ENCODE measurements at places on chromosomes 13 and 19.
A peak's percentile ranks its signal among the peaks of the same experiment; 100 is the strongest.

DNA sequence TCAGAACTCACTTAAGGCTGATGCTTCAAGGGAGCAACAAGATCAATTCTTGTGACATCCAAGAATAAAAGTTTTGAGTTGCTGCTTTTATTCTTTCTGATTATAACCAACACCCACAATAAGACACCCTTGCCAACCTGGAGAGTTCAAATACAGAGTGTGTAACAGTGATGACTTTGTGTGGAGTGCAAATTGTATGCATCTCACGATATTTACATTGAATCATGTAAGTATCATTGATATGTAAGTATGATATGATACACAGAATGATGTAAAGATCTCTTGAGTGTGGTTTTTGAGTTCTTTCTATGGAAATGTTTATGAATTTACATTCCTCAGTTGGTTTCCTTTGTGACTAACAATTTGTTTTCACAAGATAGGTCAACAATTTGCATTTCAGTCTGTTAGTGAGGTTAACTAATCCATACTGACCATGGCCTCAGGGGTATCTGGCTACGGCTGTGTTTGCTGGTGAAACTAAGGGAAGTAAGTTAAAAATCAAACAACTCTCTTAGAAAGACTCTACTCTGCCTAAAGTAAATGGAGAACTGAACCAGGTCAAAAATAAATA lies 12.4 kb downstream of the LHFPL6 start:
- DNase-seq: no peak

DNA sequence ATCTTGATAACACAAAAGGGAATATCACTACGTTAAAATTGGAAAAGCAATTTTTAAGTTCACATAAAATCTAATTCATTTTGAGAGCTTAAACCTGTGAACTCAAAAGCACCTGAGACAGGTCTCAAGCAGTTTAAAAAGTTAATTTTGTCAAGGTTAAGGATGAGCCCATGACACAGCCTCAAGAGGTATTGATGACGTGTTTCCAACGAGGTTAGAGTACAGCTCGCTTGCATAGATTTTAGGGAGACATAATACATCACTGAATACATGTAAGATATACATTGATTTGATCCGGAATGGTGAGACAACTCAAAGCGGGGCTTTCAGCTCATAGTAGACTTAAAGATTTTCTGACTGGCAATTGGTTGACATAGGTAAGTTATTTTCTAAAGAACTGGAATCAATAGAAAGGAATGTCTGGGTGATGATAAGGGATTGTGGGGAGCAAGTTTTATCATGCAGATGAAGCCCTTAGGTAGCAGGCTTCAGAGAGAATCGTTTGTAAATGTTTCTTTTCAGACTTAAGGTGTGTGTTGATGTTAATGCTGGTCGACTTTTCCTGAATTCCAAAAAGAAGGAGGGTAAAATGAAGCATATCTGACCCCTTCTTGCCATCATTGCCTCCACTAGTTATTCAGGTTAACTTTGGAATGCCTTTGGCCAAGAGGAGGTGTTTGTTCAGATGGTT lies 2890.6 kb downstream of the PCDH9 start:
- no peak for DNase-seq

- DNase-seq: no peak
Measured at GRCh38 chr19:4134351-4134750, 10.4 kb upstream of the MAP2K2 start.

DNA sequence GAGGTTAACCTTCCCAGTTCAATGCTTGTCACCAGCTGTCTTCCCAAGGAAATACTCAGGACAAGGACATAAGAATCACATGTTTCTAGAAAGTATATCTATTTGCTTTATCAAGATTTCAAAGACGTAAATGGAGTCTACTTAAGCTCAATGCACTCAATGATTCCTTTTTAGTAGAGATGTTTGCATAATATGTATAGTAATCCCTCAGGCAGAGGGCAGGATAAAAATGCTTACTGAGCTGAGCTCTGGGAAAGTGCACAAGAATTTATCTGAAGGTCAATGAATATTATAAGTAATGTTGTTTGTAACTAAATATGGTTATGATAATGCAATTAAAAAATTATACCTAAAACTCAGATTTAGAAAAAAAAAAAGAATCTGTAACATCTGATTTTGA lies 1309.4 kb upstream of the SLC10A2 start:
- DNase-seq: no peak

DNA sequence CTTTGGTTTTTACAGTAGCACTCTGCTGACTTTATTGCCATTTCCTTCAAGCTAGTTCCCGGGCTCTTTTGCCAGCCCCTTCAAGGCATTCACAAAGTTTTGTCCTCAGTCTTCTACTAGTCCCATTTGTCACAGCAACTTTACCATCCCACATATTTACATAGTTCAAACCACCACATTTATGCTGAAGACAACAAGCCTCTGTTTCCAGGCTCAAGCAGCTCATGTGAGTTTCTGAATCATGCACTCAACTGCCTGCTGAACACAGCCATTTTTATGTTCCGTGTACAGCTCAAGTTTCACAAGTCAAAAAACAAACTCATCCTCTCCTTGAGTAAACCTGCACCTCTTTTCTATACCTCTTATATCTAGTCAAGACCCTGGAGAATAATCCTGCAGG lies 977.0 kb upstream of the SLC10A2 start:
- no peak for DNase-seq

GRCh38 chr13:35554972-35555623 lies 78.6 kb upstream of the MAB21L1 start:
- DNase-seq: no peak

GRCh38 chr19:18650468-18651041 lies 13.7 kb downstream of the KLHL26 start:
- DNase-seq: peak; percentile 88

DNA sequence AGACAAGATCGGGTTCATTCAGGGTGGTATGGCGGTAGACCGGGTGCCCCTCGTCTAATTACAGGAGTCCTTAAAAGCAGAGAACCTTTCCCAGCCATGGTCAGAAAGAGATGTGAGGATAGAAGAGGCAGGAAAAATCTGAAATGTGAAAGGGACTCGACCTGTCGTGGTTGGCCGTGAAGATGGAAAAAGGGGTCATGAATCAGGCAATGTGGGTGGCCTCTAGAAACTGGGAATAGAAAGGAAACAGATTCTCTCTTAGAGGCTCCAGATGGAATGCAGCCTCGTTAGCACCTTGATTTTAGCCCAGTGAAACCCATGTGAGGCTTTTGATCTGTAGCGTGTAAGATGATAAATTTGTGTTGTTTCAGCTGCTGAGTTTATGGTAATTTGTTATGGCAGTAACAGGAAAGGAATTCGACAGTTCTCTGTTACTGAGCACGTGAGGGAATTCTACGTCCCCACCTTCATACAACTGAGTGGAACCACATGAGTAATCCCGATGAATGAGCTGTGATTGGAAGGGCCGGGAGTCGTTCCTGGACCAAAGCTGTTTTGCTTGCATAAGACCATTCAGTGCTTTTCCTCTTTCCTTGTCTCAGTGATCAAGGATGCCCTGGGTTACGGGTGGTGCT lies 11.0 kb upstream of the CA11 start:
- no peak for DNase-seq

DNA sequence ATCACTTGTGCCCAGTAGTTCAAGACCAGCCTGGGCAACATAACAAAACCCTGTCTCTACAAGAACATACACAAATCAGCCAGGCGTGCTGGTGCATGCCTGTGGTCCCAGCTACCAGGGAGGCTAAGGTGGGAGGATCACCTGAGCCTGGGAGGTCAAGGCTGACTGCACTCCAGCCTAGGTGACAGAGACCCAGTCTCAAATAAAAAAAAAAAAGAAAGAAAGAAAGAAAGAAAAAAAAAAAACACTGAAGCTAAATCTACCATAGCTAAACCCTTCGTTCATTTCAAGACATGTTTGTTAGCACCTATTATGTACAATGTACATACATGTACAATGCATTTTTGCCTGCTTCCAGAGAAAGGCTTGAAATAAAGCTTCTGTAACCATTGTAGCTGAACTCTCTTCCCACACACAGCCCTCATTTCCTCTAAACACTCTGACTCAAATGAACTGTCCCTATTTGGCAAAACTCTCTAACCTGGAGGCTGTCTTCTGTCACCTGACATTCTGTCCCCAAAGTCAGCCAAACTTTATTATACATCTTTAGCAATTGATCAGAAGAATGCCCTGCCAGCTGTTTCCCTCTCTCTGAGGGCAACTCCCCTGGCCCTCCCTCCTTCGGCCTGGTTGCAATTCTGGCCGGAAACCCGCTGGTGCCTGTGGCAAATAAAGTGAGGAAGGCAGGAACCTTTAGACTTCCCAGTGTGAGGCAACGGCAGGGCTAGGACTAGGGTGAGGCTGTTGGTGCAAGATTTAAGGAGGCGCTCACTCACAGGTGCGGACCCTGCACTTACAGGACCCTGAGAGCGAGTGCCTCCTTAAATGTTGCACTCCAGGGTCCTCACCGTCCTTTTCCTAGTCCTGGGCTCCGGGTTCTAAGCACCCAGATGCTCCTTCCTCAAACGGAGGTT lies 1.8 kb downstream of the ETHE1 start:
- DNase-seq: peak; percentile 69

DNA sequence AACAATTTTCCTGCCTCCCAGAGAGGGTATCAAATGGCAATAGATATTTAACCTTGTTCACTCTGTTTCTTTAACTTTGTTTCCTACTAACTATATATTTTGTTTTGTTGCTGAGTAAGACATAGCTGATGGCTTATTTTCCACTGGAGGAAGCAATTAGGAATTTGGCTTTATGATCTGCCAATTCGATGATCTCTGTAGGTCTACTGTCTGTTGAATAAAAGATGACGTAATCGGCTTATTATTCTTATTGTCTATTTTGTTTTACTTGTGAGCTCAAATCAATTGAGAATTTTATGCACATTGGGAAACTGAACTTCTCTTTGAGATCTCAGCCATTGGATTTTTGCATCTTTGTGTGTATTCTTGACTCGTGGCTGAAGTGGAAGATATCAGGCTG lies 862.6 kb downstream of the EFNB2 start:
- DNase-seq: no peak

GRCh38 chr19:38373907-38374331 lies 452 bp upstream of the PSMD8 start:
- DNase-seq: no peak

DNA sequence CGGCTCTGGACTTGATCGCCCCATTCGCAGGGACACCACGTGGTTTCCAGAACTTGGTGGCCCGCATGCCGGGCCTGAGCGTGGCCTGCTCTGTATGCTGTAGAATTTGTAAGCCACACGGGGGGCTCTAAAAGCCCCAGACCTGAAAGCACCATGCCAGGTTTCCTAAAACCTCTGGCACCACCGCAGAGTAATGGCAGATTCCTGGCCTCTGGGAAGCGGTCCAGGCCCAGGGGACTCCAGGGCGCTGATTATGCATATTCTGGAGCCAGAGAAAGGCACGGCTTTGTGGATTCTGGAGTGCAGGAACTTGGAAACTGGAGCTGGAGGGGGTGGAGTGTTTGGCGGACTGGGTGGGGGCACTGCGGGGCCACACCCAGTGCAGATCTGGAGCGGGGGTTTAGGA lies 3.7 kb downstream of the FTL start:
- no peak for DNase-seq

GRCh38 chr13:79352107-79352506 lies 53.9 kb downstream of the RBM26 start:
- DNase-seq: no peak

DNA sequence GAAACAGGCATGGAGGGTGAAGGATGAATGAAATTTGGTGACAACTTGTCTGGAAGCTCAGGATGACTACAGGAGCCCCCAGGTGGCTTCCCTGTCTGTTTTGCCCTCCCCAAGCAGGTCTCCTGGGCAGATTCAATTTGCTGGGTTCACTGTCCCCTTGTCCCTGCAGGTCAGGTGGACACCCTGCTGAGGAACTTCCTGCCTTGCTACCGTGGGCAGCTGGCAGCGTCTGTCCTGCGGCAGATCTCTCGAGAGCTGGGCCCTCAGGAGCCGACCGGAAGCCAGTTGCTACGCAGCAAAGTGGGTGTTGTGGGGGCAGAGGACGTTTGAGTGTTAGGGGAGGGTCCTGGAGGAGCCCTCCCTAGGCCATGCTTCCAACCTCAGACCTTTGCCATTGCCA lies 19.1 kb downstream of the PGLS start:
- DNase-seq: no peak

GRCh38 chr19:55454787-55455243 lies 6.6 kb downstream of the ISOC2 start:
- DNase-seq: no peak

- no peak for DNase-seq
Measured at GRCh38 chr19:4909156-4909896, at the start of gene UHRF1. TSS of gene UHRF1 (plus strand) at chr19:4909501. CDS start at chr19:4910886, 1,385 bp downstream.

DNA sequence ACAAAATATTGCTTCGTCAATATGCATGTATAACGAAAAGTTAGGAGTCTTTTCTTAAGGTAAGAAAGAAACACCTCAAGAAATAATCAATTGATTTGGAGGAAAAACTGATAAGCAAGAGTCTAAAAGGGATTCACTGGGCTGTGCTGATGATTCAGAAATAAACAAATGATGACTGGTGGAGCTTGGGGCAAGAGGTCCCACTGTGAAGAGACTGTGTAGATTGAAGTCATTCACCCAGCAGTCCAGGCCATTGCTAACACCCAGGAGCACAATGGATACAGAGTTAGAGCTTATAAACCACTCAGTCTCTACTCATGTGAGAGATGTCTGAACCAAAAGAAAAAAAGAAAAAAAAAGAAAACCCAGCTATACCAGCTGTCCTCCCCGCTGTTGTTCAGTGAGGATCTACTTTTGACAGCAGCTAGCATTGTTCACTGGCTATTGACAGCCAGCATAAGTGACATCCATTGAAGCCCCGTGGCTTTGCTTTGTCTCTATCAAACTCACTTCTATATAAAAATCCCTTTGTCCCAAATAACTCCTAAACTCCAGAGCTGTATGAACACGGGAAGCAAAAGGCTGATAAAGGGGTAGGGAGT lies 255.5 kb downstream of the KCTD12 start:
- DNase-seq: no peak

DNA sequence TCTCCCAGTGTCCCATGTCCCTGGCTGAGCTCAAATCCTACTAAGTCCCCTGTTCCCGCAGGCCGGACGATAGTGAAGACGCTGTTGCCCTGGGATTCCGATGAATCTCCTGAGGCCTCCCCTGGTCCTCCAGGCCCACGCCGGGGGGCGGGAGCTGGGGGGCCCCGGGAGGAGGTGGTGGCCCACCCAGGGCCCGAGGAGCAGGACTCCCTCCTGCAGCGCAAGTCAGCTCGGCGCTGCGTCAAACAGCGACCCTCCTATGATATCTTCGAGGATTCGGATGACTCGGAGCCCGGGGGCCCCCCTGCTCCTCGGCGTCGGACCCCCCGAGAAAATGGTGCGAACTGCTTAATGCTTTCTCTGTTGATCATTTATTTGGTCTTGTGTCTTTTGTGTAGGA lies 5.9 kb downstream of the KMT2B start:
- no peak for DNase-seq

- no peak for DNase-seq
Measured at GRCh38 chr13:106865716-106866440, 297.9 kb upstream of the ARGLU1 start.

DNA sequence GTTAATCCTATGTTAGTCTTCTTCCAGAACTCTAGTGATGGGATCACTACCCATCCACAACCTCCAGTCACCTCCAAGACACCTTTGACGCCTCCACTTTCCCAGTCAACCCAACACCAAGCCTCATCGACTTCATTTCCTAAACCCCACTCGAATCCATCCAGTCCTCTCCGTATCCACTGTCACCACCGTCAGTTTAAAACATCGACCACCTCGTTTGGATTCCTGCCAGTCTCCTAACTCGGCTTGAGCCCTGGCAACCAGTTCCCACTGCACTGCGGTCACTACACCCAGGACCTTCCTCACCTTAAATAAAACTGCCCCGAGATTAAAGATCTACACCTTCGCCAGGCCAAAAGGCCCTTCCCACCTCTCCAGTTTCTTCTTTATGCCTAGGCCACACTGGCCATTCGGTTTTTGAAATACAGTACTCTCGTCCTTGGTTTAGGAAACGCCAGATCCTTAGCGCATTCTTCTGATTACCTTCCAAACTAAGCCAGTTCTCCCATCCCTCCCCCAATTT lies 1.2 kb downstream of the MTIF3 start:
- no peak for DNase-seq

All from sciatic nerve (tissue), 2 donors.